ENCODE measurements at places on chromosomes 2 and 18.

DNA sequence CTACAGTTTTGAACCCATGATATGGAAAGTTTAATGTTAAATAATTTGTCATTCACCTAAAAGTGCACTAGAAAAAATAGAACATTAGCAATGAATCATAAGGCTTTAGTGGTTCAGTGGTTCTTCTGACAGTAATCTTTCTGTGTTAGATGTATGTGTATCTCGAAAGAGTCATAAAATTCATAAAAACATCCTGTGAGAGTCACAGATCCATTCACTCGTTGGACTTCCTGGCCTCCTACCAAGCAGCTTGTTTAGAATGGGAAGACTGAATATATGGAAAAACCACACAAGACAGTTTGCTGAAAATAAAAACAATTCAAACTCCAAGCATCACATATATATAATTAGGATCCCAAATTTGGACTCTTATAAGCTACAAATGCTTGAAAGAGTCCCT, 34.8 kb downstream of the ADNP2 start:
- DNase-seq: no peak

GRCh38 chr2:10604604-10605003, 85.2 kb downstream of the NOL10 start:
- no peak for DNase-seq

GRCh38 chr2:149320362-149320761, 10.0 kb upstream of the LYPD6 start:
- DNase-seq: no peak

DNA sequence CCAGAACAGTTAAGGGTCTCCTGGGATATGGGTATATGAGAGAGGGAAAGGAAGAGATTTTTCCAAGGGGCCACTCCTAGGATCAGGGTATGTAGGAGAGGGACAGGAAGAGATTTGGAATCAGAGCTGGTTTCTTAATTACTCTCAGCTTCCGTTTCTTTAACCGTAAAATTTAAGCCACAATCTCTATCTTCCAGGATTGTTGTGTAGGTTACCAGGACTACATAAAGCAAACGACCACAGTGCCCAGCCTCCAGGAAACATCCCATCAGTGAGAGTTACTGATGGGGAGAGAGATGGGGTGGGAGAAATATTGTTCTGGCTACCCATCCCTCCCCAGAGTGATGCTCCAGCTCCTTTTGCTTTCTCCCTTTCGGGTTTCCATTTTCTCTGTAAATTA, 114.6 kb upstream of the THUMPD2 start:
- DNase-seq: no peak

DNA sequence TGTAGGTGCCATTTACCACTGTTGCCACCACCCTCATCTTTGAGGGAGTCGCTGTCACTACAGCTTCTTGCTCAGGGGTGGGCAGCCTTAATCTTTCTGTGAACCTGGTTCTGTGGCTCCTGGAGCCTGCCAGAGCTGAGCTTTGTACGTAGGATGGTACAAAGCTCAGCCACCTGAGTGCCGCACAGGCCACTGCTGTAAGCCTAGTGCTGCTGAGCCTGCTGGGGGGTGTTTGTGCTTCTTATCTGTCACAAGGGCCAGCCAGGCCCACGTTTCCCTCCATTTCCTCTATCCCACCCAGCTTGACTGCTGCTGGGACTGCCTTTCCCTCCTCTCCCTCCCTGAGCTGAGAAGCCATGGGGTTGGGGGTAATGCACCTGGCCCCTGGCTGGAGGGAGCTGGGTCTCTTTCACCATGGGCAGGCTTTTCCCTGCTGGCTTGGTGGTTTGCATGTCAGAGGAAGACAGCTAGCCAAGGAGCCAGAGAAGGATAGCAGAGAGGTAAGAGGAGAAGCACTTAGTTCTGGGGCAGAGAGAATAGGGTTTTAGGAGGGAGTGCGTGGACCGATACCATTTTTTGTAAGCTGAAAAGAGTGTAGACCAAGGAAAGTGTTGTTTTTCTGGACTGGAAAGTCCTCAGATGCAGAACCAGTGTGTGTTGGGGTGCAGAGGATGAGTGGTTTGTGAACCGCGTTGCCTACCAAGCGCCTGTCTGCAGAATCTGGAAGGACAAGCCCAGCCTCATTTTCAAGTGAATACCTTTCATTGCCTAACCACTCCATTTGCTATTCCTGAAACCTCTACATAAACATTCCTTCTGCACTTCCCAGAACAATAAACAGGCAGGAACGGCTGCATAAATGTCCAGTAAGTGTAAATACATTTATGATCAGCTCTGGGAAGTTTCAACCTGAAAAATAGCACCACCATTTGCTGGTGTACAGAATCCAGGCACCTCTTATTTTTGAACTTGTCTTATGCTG, 45.1 kb upstream of the FHL2 start:
- DNase-seq: no peak

DNA sequence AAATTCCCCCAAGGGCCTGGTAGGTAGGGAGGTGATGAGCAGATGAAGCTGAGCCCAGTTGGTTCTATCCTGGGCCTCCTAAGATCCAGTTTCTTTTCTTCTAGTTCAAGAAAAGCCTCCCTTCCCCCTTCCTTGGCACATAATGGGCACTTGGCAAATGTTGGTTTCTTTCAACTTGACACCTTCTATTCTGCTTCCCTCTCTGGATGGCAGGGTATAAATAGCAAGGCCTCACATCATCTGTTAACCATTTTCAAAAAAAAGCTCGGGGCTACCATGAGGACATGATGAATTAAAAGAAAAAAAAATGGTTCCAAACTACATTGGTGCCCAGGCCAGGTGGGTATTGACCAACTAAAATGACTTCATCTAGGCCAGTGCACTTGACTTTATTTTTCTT, 29.9 kb downstream of the CTAGE1 start:
- no peak for DNase-seq

DNA sequence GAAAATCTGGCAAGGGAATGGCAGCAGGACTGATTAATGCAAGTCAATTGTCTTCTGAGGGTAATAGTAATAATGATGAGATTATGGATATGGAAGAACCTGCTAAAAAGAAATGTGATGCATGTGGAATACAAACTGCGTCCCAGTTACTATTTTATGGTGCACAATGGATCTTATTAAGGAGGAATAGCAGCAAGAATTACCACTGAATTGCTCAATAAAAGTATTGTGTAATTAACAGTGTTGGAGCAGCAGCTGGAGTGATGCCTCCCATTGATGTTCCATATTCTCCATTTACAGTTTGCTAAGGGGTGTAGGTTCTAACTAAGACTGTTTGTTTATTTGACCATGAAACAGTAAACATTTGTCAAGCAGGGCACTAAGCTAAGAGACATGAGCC, 167.9 kb downstream of the HRH4 start:
- DNase-seq: no peak

DNA sequence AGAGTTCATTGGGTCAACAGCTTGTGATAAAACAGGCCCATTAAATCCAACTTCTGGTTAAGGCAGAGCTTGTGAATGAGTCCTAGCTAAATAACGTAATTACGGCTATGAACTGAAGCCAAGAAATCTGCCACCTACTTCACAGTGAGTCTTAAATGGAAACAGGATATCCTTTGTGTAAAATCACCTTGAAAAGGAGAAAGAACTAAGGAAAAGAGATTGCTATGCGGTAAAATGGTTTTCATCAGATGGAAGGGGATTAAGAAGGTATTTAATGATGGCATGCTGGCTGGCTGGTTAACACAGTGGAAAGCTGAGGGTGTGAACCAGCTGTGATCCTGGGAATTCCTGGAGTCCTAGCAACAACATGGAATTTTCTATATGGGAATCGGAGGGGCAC, 156.6 kb downstream of the DOK6 start:
- DNase-seq: no peak

DNA sequence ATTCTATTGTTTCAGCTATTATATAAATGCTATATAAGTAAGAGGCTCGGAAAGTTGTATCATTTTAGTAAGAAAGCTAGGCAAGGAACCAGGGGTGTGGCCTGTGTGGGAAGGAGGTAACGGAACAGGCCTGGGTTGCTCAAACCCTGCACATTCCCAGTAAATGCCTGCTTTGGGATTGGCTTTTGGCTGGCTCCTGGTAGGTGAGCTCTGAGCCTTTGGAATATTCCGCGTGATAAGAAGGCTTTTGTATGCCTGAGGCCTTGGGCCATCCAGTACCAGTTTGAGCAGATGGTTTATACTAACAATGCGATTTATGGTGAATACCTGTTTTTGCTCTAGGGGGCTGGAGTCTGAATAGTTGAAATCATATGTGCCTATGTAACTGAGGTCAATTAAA, 42.6 kb upstream of the CDH20 start:
- DNase-seq: no peak

- DNase-seq: no peak
These were observed 11.6 kb downstream of the CROCC2 start for GRCh38 chr2:240917684-240918257.

GRCh38 chr2:25276569-25277465, 64.9 kb downstream of the DNMT3A start:
- DNase-seq: peak; percentile 80

- DNase-seq: no peak
These were observed 283.6 kb downstream of the TMX3 start for GRCh38 chr18:68431111-68431921.
